ENCODE measurements at places on chromosomes 16 and 17.

DNA sequence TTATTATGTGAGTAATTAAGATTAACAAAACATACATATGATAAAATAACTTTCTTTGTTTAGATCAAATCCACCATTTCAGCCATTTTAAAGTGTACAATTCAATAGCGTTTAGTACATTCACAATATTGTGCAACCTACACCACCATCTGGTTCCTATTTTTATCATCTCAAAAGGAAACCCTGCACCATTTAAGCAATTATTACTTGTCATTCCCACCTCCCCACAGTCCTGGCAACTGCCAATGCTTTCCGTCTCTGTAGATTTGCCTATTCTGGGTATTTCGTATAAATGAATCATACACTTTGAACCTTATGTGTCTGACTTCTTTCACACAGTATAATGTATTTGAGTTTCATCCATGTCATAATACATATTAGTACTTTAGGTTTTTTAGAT lies 162.5 kb upstream of the CNTNAP4 start:
- DNase-seq, result no peak

- no peak for DNase-seq
These were observed 54.3 kb upstream of the MED13 start for GRCh38 chr17:62119373-62119772.

DNA sequence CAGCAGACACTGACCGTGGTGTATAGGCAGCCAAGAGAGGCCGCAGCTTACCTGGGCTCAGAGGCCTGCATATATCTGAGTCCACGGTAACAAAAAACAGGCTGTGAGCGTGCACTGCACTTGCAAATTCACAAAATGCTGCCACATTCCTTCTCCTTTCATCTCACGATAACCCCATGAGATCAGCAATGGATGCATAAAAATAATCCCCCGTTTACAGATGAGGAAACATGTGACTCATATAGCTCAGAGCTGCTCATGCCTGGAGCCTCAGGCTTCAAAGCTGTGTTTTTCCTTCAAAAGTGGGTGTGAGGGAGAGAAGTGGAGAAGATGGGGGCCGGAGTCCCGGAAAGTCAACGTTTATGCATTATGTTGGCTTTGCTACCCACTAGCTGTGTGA lies 118.3 kb upstream of the FOXF1 start:
- no peak for DNase-seq

GRCh38 chr16:1678500-1679098 lies 520 bp downstream of the JPT2 start:
- peak; percentile 59 for DNase-seq

DNA sequence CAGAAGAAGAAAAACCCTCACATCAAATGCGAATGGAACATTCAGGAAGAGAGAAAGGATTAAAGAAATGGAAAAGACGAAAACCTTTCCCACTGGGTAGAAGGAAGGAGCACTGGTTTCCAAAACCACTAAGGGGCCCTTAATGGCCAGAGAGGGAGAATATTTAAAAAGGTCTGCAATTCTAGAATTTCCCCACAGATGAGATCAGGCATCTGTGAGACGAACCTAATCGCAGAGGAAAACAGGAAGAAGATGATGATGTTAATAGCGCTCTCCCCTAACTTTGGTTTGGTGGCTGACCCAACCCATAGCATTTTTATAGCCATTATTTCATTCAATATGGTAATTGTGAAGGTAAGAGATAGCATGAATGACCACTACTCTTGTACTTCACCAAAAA lies 32.8 kb downstream of the XYLT1 start:
- no peak for DNase-seq

DNA sequence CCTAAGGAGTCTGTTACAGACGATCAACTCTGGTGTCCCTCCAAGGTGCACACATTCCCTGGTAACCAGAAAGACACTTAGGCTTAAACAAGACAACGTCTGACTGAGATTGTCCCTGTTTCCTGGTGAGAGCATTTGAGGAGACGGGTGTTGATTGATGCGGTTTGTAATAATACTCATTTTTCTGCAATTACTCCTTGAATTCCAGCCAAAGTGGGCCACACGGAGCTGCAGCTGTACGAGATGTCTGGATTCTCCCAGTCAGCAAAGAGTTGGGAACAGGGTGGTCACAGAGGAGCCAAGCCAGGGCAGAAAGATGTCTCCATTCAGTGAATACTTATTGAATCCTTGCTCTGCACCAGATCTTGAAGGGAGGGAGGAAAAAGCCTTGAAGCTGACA lies 30.9 kb upstream of the CES5A start:
- no peak for DNase-seq

DNA sequence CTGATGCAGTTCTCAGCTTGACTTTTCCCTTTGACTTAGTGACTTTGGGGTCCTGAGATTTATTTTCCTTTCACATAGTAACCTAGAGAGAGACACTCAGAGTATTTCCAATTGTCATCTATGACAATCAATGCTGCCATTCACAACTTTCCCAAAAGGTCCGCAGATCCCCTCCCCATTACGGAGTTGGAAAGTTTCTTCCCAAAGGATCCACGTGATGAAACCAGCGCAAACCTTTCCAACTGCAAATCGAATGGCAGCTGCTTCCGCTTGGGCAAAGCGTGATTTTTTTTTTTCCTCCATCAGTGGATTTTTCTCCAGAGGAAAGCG lies 538 bp upstream of the FCSK start:
- no peak for DNase-seq

DNA sequence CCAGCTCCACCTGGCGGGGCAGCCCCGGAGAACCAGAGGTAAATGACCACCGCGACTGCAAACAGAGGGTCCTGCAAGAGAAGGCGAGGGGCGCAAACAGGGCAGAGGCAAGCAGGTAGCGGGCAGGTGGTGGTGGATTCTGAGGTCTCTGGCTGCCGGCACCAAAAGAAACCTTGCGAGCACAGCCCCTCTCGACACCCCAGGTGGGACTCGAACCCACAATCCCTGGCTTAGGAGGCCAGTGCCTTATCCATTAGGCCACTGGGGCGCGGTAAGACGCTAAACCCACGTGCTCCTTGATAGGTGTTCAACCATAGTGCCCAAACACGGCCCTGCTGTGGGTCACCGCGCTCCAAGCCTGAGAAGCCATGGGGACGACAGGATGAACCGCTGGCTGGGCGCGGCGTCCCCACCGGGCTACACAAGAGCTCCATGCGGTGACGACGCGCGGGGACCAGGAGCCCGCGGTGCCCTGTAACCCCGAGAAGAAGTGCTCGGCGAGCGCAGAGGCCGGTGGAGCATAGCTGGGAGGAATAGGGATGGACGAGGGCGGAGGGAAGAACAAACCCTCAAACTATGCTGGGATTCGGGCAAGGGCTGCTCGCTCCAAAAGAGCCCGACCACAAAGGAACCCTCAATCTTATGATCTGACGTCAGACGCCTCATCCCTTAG lies 12.4 kb downstream of the ATP5PD start:
- DNase-seq, result peak; percentile 91

DNA sequence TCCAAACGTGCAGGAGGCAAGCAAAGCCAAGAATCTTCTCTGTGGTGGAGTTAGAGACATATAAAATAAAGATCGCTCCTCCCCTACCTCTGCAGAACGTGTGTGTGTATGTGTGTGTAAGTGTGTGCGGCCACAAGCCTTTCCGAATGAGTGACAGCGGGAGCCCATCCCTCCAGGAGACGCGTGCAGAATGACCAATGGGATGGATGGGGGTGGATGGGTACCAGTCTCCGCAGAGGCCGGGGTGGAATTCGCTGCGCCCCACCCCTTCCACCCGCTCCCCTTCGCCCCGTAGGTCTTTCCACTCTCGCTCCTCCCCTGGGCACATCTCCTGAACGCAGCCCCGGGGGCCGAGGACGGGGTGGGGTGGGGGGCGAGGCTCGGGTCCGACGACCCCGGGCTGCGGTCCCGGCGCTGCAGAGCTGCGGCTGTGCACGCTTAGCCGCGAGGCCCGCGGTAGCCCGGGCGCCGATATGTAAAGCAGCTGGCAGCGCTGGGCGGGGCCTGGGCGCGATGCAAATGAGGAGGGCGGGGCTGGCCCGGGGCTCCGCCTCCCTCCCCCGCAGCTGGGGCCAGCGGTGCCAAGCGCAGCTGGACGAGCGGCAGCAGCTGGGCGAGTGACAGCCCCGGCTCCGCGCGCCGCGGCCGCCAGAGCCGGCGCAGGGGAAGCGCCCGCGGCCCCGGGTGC lies at the start of gene PRKCB:
Gene PRKCB (plus strand): TSS at position 594 of the 688 bp plus-strand sequence.
- peak; percentile 15 for DNase-seq

- no peak for DNase-seq
These were observed 23.4 kb upstream of the MGAT5B start for GRCh38 chr17:76844846-76845245.

- no peak for DNase-seq
These were observed 2.9 kb downstream of the FXR2 start for GRCh38 chr17:7611635-7612293.

- DNase-seq, result no peak
These were observed 66.9 kb downstream of the TMEM100 start for GRCh38 chr17:55655777-55656176.

- DNase-seq, result no peak
These were observed 64.7 kb downstream of the SOX9 start for GRCh38 chr17:72185564-72185963.

Data from ACHN (cell line).